ENCODE measurements at places on chromosomes 13 and 19.

DNA sequence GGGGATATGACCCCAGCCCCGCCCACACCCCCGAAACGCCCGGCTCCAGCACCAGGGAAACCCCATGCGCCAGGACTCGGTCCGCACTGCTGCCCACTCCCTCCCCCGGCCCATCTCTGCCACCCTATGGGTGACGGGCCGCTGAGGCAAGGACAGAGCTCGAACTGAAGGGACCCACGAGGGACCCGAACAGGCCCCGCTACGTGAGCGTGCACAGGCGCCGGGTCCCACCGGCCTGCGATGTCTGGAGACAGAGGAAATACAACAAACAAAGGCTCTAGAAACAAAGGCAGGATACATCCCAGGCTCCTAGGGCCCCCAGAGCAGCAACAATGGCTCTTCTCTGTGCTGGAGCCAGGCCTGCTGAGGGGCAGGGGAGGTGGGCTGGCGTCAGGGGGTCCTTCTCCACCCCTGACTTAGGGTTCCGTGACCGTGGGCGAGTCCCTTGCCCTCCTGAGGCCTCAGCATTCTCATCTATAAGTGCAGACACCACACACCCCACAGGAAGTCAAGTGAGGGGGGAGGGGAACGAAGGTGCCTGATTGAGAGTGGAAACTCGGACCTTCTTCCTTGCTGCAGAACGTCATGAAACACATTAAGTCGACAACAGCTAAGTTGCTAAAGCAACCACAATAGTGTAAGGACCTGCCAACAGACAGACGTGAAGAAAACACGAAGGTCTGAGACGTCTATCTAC, 3.1 kb downstream of the ABHD17A start:
- peak; percentile 76 for DNase-seq

DNA sequence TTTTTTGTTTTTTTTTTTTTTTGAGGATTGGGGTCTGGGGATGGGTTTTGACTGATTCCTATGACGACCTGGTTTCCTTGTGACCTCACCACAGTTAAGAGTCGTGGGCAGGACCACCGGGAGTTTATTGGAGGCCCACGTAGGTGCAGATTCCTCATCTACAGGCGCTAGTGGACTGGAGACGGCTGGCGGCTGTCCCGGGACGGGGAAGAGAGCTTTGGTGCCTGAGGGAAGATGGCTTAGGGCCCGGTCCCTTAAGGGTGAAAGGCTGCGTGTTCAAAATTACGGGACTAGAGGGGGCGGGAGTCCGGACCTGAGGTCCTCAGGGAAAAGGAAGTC, 682 bp upstream of the TEAD2 start:
- DNase-seq: no peak

GRCh38 chr19:2302319-2303210, 5.4 kb downstream of the LINGO3 start:
- DNase-seq: no peak

GRCh38 chr19:5298471-5298901, 42.1 kb downstream of the PTPRS start:
- no peak for DNase-seq

- no peak for DNase-seq
These were observed 33.9 kb upstream of the GRTP1 start for GRCh38 chr13:113397608-113398425.

DNA sequence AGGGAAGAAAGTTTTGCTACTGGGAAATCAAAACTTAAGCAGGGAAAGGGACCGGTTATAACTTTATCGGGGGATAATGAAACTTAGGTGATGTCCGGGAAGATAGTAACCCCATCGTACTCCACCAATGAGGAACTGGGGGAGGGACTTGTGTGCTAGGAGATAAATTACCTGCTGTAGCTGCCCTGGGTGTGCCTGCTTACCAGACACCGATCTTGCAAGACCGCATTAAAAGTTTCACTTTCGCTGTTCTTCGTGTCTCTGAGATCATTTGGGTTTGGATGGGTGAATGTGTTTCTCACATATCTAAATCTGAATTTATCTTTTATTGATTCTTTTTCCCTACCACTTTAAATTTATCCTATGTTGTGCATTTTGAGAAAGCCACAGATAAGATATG, 381.4 kb downstream of the SLITRK6 start:
- DNase-seq: no peak

- no peak for DNase-seq
These were observed 38.3 kb upstream of the C13orf46 start for GRCh38 chr13:114012141-114012540.

GRCh38 chr19:2648528-2648937, 54.0 kb downstream of the GNG7 start:
- DNase-seq: peak; percentile 59

GRCh38 chr19:48510421-48511268, 990 bp downstream of the LMTK3 start:
- DNase-seq: peak; percentile 62

- DNase-seq: no peak
These were observed 24.5 kb downstream of the GP6 start for GRCh38 chr19:55013596-55013995.

GRCh38 chr19:2034729-2035589, 16.1 kb downstream of the MKNK2 start:
- no peak for DNase-seq

- DNase-seq: no peak
These were observed 2.9 kb downstream of the SBNO2 start for GRCh38 chr19:1170938-1171754.

GRCh38 chr13:49606747-49607648, 21.3 kb upstream of the ARL11 start:
- peak; percentile 51 for DNase-seq

DNA sequence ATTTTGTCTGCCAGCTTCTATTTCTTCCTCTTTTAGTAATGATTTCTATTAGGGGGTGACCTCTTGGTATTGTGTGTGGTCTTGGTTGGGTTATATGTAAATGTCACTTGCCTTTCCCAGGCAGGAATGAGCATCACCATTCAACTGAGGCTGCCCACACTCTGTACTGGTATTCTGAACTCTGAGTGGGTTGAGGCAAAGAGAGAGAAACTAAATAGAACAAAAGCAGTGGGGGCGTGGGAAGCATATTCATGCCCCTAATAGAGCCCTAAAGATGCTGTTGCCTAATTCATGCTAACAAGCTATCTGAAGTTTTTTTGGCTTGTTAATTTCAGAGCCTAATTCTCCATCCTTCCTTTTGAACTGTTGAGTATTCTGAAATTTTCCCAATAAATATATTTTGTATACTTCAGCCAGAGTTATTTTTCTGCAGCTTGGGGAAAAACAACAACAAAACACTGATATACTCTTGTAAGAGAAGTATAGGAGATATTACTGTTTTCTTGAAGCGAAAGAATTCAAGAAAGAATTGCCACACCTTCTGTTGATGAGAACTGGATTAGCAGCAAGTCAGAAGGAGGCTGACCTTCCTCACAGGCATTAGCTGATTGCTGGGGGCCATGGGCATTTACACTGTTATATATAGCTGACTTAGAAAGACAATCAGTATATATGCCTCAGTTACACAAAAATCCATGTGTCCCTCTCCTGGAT, 315.8 kb upstream of the KLF12 start:
- DNase-seq: no peak

DNA sequence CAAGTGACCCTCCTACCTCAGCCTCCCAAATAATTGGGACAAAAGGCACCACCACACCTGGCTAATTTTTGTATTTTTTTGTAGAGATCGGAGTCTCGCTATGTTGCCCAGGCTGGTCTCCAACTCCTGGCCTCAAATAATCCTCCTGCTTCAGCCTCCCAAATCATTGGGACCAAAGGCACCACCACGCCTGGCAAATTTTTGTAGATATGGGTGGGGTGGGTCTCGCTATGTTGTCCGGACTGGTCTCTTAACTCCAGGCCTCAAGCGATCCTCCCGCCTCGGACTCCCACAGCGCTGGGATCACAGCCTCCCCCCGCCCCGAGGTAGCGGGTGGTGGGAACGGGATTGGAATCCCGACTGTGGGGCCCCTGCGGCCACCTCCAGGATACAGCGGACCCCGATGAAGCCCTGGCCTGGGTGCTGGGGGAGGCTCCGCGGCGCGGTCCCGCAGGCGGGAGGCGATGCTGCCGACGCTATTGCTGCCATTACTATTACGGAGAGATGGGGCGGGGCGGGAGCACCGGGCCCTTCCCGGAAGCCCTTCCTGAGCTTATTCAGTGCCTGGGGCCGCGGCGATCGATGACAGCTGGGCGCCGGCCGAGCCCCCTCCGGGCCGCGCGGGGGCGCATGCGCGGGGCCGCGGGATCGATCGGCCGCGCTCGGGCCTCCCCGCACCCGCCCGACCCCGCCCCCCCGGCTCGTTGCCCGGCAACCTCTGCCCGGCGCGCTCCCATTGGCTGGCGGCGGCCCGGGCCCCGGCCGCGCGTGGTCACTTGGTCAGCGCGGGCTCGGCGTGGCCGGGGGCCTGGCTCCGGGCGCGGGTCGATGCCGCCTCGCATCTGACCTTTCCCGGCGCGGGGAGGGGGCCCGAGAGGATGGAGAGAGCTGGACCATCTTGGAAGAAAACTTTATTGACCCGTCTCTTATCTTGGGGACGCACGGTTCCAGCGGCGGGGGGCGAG, 27.9 kb upstream of the ONECUT3 start:
- DNase-seq: no peak

GRCh38 chr19:29630655-29631054, 24.6 kb downstream of the POP4 start:
- DNase-seq: no peak

DNA sequence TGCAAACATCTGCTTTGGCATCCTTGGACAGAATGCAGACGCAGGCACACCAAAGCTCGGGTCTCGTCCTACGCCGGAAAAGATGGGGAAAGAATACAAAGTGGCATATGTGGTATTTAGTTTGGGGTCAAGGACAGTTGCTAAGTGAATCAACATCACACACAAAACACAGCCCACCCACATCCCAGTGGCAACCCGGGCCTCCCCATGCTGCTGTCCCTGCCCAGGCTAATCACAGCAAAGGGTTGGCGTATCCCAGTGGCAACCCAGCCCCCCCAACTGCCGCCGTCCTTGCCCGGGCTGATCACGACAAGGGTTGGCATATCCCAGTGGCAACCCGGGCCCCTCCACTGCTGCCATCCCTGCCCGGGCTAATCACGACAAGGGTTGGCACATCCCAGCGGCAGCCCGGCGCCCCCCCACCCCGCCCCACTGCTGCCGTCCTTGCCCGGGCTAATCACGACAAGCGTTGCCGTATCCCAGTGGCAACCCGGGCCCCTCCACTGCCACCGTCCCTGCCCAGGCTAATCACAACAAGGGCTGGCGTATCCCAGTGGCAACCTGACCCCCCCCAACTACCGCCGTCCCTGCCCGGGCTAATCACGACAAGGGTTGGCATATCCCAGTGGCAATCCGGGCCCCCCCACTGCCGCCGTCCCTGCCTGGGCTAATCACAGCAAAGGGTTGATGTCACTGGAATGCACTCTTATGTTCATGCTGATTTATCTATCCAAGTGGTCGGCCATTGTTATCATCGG, 167.8 kb upstream of the SOX1 start:
- DNase-seq: no peak

DNA sequence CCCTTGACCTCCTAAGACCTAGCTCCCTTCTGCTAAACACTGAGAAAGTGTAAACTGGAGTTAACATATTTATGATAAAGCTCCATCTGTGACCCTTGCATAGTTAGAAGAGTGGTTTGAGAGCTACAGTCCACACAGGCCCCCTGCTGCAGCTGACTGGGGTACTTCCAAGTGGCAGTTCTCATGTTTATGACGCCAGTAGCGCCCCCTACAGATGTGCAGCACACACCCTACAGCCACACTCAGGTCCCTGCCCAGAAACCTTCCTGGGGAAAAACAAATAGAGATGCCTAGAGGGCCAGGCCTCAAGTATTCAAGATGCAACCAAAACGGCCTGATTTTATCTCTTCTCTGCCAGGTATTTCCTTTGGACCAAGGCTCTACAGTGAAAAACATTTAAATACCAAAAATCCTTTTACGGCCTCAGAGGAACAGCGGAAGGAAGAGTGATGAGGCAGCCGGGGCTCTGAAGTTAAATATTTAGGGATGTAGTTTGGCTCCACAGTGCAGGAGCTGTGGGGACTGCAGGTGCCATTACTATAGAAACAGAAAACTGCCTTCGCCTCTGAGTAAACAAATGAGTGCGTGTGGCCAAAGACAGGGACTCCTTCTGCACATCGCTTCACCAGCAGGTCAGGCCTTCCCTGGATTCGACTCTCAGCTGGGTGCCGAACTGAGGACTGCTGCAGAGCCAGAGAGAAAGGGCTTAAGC, 553.1 kb downstream of the EFNB2 start:
- no peak for DNase-seq

- DNase-seq: no peak
These were observed 3.2 kb downstream of the CCDC106 start for GRCh38 chr19:55651236-55651635.

DNA sequence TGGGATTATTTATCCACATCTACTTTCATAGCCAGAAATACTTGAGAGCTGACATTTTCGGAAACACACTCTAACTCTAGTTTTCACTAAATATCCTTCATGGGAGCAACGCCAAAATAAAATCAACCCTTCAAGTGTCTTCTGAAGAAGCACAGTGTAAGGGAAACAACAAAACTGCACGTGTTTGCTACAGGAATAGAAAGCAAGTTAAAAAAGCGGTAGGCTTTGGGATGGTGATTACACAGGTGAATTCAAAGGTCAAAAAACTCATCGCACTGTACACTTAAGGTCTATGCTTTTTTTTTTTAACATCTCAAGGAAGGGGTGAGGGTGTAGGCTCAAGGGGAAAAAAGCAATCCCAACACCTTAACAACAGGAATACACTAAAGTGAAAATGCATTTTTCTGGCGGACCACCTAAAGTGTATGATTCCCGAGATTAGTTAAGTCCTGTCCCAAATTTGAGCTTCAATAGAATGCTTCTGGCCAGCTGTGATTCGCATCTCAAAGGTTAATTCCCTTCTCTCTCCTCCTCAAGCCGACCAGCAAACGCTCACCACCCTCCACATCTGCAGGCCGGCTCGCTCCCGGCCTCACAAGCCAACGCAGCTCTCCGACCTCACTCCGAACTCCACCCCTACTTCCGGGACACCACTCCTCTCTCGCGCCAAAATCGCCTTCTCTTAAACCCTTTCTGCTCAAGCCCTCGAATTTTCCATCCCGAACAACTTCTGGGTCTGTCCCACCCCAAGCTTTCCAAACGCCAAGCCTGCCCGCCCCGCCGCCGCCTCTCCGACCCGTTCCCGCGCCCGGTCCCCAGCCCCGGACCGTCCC, 1.1 kb downstream of the ARGLU1 start:
- DNase-seq: peak; percentile 15

- DNase-seq: no peak
These were observed 1.2 kb downstream of the VASP start for GRCh38 chr19:45508417-45508860.

DNA sequence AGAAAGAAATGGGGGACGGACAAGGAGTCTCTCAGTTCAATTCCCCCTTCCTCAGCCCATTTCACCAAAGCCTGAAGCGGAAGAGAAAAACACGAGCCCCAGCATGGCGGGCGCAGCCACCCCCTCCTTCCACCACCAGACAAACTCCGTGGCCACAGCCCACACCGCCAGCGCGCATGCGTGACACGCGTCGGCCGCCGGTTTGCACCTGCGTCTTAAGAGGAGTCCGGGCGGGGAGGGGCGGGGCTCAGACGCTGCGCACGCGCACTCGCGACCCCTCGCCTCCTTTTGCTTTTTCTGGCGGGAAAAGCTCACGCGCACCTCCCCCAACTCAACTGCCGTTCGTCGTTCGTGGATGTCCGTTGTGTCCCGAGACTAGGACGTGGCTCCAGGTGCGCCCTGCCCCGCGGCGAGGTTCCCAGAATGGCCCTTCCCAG, at the start of gene KASH5:
Gene KASH5, plus strand, starts transcription at position 314 of the 437 bp plus-strand sequence. CDS start 2,635 bp downstream, outside the sequence.
- peak; percentile 85 for DNase-seq
